ENCODE measurements at places on chromosomes 16 and 17.
A peak's percentile ranks its signal among the peaks of the same experiment; 100 is the strongest.

DNA sequence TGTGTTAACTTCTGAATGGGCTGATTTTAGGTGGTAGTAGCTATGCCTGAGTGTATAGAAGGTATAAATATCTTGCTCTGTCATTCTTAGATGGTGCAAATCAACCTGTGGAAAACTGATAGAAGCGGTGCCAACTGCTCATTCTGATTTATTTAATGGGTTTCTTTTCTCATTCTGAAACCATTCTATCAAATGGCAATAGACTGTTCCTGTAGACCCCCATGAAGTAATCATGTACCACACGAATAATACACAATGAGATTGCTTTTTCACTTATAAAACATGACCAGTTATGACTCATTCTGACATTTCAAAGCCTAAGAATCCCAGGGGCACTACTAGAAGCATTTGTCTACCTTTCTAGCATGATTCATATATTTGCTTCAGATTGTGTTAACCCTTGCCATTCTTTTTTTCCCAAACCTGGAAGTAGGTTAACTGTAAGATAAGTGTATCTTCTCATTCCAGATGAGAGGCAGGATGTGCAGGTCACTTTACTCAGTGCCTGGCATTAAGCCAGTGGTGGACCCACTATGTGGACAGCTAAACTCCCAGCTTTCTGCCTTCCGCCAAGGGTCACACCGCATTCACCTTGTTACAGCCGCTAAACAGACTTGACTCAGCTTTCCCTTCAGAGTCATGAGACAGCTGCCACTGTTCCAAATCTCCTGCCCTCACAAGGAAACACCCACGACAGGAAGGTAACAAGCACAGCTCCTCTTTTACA is 16.4 kb upstream of the SLC16A11 start:
- DNase-seq = peak; percentile 41

- DNase-seq = no peak
Measured at GRCh38 chr16:65415460-65415859, 293.6 kb upstream of the CDH11 start.

DNA sequence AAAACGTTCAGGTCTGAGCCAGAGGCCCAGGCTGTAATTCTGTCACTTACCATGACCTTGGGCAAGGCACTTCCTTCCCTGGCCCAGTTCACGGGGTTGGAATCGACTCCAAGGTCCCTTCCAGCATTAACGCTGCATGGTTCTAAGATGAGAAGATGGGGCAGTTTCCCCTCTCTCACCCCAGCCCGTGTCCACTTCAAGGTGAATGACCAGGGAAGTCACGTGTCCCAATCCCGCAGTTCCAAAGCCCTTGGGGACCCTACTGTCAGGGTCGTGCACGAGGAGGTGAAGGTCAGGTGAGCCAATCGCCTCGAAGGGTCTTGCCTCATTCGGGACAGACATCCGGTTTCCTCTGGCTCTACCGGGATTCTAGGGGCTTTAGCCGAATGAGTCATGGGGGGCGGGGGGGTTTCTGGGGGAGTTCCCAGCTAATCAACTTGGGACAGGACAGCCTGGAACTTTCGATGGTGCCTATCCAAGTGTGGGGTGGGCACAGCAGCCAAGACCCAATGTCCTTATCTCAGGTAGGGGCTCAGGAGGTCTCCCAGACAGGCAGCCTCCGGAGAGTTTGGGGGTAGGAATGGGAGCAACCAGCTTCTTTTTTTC is 762 bp upstream of the CSF3 start:
- DNase-seq = no peak

- no peak for DNase-seq
Measured at GRCh38 chr17:82097184-82097918, 685 bp downstream of the FASN start.

DNA sequence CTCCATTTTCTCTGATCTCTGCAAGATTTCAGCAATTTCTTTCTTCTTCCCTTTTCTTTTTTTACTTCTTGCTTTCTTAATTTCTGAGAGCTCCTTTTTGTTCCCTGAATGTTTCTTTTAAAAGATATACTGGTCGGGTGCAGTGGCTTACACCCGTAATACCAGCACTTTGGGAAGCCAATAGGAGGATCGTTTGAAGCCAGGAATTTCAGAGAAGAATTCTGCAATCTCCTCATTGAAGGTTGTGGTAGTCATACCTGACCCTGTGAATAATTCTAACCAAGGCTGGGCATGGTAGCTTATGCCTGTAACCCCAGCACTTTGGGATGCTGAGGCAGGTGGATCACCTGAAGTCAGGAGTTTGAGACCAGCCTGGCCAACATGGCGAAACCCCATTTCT is 15.6 kb upstream of the ABCC1 start:
- DNase-seq = no peak

GRCh38 chr16:67199808-67200198 is 872 bp downstream of the ELMO3 start:
- DNase-seq = no peak

DNA sequence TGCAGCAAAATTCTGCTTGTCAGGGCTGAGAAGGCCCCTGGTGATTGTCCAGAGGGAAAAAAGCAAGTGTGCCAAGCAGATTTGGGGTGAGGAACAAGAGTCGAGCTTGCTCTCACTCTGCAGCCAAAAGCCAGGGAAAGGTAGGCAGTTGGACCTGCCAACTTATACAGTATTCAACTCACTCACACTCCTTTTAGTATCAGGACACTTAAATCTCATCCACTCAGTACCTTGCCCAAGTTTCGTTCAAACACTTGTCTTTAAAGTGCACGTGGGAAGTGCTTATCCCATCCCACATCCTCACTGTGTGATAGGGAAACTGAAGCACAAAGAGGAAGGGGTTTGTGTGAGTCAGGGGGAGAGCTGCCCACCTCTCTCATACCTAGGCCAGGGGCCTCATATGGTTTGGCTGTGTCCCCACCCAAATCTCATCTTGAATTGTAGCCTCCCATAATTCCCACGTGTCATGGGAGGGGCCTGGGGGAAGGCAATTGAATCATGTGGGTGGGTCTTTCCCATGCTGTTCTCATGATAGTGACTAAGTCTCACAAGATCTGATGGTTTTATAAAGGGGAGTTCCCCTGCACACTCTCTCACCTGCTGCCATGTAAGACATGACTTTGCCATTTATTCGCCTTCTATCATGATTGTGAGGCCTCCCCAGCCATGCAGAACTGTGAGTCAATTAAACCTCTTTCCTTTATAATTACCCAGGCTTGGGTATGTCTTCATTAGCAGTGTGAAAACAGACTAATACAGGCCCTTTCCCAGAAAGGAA is 25.6 kb upstream of the CES5A start:
- DNase-seq = no peak

DNA sequence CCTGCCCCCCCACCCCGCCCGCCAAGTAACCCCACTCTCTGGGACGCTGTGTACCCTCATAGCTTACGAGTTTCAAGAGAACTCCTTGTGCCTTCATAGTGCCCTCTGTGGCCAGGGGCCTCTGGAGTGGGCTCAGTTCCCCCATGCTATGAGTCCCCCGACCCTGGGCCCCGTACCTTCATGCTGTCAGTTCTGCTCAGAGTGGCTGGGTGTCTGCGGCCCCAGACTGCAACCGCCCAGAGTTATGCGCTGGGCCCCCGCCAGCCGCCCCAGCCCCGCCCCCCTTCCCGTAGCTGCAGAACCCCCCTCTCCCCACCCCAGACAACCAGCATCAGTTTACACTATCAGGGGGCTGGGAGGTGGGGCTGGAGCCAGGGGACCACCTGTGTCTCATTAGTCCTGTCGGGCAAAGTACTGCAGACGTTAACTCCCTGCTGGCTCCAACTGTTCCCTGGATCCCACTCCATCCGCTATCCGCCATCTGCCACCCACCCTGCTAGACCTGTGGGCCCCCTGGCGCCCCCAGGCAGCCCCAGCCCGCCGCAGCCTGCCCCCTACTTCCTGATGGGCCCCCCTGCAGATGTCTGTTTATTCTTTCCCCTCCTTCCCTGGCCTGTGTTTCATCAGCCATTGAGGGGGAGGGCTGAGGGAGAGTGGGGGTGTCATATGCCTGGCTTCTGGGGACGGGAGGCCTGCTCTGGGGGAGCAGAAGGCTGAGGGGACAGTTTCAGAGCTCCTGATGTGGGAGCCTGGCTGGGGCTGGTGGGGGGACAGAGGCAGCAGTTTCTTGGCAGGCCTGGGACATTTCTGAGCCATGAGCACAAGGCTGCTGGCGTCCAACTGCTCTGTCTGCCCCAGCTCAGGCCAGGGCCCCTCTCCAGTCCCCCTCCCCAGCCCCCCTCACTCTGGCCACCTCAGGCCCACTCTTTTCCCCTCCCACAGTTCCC is at the start of gene MFAP4:
TSS of gene MFAP4 (minus strand) at position 217 of the 947 bp plus-strand sequence. CDS start at position 182, 35 bp downstream.
- peak; percentile 58 for DNase-seq

- DNase-seq = no peak
Measured at GRCh38 chr17:7969433-7969832, 33.0 kb upstream of the GUCY2D start.

GRCh38 chr16:27568077-27568476 is 18.1 kb downstream of the KATNIP start:
- DNase-seq = no peak

DNA sequence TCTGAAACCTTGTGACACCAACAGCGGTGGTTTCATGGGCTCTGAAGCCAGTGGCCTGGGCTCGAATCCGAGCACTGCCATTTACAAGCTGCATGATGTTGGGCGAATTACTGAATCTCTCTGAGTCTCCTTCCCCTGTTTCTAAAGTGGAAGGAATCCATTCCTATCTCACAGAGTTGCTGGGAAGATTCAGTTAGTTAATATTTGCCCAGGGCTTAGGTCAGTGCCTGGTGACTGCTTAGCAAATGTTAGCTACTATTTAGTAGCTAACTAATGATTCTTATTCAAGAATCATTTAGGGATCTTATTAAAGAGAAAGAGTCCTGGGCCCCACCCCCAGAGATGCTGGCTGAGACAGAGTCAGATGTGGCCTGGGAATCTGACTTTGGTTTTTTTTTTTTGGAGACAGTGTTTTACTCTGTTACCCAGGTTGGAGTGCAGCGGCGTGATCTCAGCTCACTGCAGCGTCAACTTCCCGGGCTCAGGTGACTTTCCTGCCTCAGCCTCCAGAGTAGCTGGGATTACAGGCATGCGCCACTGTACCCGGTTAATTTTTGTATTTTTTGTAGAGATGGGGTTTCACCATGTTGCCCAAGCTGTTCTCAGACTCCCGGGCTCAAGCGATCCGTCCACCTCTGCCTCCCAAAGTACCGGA is 33.6 kb upstream of the RAI1 start:
- DNase-seq = no peak

DNA sequence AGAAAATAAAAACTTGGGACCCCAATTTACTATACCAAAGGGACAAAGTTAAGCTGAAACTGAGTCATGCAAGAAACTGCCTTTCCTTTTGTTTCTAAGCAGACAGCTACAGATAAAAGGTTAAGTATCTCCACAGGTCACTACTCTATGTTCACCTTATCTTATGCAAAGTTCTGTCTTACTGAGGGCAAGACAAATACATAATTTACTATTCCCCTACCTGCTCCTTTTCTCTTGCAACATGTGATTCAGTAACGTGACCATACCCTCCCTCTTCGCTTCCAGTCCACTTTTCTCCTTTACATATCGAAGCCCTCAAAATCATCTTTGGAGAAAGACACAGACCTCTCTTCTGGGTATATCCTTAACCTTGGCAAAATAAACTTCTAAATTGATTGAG is 42.3 kb downstream of the SCPEP1 start:
- DNase-seq = no peak

DNA sequence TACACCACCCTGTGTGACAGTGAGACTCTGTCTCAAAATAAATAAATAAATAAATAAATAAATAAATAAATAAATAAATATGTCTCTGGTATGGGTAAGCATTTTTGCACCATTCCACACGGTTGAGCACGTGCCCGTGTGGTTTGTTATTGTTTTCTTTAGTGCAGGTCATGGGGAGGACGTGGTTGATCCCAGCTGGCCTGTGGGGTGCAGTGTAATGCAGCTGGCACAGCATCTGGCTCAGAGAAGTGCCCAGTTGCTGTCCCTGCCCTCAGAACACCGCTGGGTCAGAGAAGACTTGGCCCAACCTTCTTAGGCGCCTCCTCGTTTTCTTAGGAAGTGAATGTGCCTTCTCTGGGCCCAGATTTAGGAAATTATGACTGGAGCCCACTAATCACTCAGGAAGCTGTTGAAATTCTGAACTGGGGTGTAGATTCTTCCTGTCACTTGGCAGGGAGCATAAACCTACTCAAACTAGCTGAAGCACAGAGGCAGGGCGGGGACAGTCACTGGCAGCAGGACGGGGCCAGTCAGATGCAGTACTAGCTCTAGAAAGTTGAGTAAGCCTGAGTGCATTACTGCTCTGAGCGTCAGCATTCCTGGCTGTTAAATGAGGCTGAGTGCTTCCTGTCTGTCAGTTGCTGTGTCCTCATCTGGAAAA is 85.9 kb downstream of the SNX29 start:
- DNase-seq = no peak

- no peak for DNase-seq
Measured at GRCh38 chr17:72338847-72339790, 218.3 kb downstream of the SOX9 start.

DNA sequence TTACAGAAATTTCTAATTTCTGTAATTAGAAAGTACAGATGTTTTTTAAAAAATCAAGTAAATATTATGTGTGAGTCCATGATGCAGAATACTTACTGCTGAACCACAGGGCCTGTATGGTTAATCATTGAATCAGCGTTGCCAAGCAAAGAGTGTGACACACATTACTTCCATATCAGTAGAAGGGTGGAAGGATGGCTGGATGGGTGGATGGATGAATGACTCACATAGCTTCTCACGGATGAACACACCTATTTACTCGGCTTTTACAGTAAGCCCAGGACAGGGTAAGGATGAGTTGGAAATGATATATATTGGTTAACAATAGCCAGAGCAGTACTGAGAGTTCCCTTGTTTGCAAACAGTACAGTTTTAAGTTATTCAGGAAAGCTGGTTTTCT is 495.9 kb upstream of the RBFOX1 start:
- DNase-seq = no peak

- no peak for DNase-seq
Measured at GRCh38 chr16:46712911-46713310, 23.5 kb downstream of the ORC6 start.

DNA sequence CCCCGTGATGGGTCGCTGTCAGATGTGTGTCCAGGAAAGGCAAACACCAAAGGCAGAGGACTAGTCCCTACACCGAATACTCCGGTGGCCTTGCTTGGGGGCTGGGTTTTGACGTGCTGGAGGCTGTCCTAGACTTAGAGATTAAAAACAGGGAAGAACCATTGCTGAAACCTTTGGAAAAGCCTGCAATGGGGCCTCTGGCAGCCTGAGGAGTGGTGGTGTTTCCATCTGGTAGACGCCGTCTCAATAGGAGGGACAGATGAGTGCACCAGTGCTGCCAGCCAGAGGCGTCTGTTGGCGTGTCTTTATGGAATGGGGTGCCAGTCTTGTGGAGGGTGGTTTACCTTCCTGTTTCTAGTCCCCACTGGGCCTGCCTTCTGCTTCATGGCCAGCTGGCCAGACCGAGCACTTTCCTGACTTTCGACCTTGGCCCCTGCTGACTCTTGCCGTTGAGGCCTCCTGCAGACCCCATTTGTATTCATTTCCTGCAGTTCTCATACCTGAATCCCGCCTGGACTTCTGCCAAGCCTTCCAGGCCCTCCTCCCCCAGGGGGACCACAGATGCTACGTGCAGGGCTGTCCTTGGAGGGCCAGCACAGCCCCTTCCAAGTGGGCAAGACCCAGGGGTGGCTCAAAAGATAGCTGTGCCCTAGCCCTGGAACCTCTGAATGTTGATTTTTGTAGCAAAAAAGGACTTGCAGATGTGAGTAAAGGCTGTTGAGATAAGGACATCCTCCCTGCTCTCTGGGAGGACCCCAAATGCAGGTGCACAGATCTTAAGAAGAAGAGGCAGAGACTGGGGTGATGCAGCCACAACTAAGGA is 1.9 kb upstream of the DNASE1 start:
- DNase-seq = no peak

All from nucleus accumbens (tissue), 56 donors.